Natural killer cell (primary cell): ENCODE measurements at places on chromosomes 7 and 10.

DNA sequence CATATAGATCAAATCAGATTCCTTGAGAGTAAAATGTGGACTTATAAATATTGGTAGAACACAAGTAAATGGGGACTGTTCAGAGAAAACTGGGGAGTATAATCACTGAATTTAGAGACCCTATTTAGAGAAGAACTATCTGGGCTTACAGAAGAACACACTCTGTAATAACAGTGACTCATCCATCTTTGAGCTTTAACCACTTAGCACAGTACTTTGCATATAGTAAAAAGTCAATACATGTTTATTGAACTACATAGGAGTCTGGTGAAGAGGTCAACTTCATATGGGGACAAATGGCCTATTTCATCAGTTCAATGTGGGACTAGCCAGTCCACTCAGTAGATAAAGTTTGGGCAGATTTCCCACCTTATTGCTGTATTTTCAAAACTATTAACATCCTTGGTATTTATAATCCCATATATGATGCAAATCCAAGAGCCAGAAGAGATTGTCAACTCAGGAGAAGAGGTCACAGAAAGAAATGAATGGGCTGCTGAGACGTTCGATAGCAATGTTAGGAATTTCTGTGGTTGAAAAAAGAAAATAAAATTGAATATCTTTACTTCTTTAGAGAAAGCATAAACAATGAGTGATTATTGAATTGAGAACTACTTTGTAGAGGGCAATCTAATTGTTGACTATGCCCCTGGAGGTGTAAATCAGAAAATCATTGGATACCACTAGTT is 119.3 kb upstream of the CACNA2D1 start:
- DNase-seq = no peak

- DNase-seq = no peak
Observed at GRCh38 chr10:4545062-4545461, 280.9 kb upstream of the AKR1E2 start.

- no peak for DNase-seq
Observed at GRCh38 chr7:3592401-3593134, 291.5 kb downstream of the SDK1 start.

DNA sequence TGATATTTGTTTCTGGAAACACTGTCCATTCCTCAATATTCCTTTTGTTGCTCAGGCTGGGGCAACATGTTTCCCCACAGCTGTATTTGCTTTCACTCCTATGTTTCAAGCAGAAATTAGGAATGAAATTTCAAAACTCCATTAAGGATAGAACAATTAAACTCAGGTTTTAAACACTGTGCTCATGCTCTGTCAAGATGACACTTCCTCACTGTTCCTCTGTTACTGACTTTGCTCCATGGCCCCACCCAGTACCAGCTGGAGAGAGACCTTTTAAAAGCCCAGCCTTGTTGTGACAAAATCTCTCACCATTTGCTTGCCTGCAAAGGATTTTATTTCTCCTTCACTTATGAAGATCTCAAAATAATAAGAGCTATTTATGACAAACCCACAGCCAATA is 197.4 kb downstream of the ELMO1 start:
- DNase-seq = no peak

DNA sequence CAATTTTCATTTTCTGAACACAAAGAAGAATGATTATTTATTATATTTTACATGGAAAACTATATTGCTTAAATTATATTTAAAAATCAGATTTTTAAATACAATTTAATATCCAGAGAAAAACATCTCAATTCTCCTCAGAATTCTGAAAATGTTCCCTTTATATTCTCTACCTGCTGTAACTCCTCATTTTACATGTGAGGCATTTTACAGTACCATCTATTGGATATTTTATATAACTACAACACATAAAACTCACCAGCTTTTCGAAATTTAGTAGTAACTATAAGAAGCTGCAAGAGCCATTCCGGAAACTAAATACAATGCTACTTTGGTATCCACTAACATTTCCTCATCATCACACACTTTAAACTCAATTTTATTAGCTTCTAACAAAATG is 264.6 kb downstream of the DGKB start:
- DNase-seq = no peak

- no peak for DNase-seq
Observed at GRCh38 chr7:132145063-132145462, 431.2 kb downstream of the PLXNA4 start.

DNA sequence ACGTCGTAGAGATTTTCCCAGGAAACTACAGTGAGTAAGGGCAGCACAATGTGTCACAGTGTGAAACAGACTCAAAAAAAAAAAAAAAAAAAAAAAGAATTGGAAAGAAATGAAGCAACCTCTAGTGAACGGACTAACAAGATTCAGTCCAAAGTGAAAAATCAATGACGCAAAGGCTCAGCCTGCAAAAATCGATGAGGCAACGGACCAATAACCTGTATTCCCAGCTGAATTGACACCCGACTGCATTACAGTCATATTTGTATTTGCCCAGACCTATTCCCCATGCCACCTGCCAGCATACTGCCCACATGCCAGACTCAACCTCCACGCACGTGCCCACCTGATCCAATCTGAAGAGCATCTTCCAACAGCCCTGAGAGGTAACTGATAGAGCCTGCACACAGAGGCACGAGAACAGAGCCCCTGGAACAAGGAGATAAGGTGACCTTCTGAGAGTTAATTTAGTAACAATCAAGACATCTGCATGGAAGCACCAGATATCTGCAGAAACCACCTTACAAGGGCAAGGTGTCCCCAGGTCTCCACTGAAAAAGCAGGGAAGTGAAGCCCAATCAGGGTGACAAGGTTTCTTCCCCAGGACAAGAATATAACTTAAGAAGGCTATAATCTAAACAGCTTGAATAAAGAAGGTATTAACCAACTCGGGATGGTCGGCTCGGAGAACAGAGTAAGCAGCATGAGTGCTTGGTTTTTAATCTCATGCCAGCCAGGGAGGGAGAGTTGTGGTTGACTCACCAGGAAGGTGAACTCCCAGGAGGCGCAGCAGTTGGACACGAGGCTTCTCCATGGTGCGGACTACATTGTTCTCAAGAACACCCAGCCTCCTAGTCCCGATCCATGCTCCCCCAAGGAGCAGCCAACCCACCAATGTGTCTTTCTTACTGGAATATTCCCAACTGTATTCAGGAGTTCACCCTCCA is 48.5 kb downstream of the PLXNA4 start:
- no peak for DNase-seq

- DNase-seq = no peak
Observed at GRCh38 chr10:107657851-107658250, 493.3 kb upstream of the SORCS1 start.

- DNase-seq = no peak
Observed at GRCh38 chr10:3665316-3665908, 119.6 kb downstream of the KLF6 start.

DNA sequence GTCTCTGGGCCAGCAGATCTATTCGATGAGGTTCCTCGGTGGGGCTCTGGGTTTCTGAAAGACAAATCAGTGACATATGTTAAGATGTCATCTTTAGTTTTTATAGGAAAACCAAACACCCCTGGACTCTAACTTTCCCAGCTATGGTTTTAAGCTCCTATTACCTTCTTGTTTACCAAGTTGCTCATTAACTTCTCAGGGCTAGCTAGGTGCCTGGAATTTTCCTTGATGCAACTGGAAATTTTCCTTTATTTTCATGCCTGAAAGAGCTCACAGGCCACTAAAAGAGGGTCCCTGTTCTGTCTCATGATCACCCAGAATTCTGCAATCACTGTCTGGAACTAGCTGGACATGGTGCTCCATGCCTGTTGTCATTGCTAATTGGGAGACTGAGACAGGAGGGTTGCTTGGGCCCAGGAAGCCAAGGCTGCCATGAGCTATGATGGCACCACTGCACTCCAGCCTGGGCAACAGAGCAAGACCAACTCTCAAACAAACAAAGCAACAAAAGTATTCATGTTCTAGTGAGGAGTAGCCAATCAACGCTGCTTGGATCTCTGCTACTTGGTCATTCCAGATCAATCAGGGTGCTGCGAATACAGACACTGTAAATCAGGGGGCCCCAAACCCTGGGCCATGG is 1173.5 kb upstream of the AUTS2 start:
- no peak for DNase-seq

- no peak for DNase-seq
Observed at GRCh38 chr10:118153287-118153686, 106.5 kb upstream of the RAB11FIP2 start.

DNA sequence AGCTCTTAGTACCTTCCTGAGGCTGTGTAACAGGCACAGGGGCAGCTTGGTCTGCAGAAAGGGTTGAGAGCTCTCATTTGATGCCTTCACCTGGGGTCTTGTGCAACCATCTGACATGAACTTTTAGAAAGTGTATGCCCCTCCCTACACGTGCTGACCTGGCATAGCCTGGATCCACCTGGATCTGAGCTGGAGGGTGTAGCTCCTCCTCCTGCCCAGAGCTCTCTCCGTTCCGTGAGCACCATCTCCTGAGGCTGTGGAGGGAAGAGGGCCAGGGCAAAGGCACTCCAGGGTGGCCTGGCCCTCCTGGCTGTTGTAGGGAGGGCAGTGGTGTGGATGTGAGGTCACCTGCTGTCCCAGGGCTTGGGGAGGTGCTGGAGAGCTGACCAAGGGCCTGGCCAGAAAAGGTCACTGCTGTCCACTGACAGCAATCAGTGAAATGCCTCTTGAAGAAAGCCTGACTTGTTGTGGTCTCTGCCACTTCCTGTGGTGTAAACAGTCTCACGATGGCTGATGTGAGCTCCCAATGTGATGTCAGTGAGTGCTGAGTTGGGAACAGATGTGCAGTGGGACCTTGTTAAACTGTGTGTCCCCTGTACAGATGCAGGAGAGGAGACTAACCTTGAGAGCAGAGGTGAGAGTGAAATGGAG is 23.0 kb downstream of the AMZ1 start:
- DNase-seq = peak; percentile 81

DNA sequence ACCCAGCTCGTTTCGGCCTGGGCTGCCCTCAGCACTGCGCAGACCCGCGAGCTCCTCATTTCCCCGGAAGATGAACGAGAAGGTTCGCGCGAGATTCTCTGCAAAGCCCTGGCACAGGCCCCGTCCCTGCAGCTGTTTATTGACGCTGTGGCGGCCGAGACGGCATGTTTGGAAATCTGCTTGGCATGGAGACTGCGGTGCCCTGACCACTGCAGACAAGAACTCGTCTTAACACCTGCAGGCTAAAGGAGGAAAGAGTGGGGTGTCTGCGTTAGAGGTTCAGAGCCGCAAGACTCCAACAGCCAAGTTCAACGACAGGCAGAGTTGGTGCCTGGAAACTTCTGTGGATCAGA is 125.6 kb downstream of the DNAJB6 start:
- DNase-seq = no peak

DNA sequence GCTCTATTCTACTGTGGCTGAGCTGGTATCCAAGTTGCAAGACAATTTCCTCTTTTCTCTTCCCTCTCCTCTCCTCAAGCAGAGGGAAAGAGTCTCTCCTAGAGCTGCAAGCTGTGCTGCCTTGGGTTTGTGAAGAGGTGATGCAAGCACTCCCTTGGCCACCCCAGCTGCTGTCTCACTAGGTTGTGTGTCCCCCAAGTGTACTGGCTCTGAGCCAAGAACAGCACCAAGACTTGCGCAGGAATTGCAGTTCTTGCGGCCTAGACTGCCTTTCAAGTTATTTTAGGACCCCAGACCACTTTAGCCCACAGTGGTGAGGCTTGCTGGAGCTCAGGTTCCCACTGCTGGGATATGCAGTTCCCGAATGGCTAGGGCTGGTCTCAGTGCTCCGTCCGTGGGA is 411.6 kb downstream of the DPP6 start:
- DNase-seq = no peak

DNA sequence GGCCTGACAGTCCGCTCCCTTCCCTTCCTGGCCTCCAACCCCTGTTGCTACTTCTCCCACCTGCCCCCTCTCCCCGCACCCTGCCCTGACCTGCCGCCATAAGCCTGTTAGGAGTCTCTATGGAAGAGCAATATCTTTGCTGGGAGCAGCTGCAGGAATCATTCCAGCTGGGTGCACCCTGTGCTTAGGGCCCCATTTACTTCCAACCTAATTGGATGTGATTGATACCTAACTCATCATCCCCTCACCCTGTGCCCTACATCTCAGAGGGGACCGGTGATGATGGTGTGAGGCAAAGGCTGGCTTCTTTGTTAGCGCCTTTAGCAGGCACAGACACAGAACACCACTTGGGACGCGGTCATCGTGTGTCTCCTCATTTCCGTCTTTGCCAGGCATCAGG is 80.0 kb upstream of the FAM180A start:
- no peak for DNase-seq

DNA sequence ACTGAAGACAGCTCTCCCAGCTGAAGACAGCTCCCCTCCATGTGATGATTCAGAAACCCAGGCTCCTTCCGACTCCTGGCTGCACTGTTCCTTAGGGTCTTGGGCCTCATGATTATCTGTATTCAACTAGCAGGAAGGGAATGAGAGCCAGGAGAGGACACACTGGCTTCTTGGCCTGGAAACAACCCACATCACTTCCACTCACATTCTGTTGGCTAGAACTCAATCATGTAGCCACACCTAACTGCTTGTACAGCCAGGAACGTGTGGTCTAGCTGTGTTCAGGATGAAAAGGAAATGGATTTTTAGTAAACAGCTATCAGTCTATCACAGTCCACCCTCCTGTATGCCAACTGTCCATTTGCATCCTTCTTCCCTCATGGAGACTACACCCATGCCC is 30.5 kb upstream of the XPNPEP1 start:
- no peak for DNase-seq

DNA sequence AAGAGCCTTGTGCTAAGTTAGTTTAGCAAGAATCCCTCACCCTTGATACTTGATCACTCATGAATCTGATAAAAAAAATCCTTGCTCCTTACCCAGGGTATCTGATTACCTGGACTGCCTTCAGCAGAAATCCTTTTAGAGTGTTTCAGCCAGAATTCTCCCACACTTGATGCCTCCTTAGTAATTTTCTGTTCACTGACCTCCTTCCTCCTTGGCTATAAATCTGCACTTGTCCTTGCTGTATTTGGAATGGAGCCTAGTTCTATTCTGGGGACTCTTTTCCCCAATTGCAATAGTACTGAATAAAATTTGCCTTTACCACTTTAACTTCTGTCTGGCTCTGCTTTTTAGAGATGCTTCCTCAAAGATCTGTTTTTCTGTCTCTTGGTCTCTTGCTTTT is 84.9 kb downstream of the RPS24 start:
- no peak for DNase-seq

DNA sequence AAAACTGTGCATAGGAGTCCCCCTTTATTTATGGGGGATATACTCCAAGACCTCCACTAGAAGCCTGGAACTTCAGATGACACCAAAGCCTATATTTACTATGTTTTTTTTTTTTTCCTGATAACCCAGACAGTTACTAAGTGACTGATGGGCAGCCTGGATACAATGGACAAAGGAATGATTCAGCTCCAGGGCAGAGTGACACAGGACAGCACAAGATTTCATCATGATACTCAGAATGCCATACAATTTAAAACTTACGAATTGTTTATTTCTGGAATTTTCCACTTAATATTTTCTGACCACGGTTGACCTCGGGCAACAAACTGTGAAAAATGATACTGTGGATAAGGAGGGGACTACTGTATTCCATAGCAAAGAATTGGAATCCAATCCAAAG is 843.6 kb downstream of the PCDH15 start:
- no peak for DNase-seq
